ENCODE measurements at places on chromosomes 5 and 9. TPM values are rescaled to one million over a fixed set of nuclear protein-coding genes. Genes with fewer than 3 reads are reported as not detected.

The CYFIP2 gene
- 1.8 TPM for total RNA-seq

The ZFP2 gene
- total RNA-seq, result 1.8 TPM

The GOLM1 gene
- total RNA-seq, result 48.2 TPM

DNA sequence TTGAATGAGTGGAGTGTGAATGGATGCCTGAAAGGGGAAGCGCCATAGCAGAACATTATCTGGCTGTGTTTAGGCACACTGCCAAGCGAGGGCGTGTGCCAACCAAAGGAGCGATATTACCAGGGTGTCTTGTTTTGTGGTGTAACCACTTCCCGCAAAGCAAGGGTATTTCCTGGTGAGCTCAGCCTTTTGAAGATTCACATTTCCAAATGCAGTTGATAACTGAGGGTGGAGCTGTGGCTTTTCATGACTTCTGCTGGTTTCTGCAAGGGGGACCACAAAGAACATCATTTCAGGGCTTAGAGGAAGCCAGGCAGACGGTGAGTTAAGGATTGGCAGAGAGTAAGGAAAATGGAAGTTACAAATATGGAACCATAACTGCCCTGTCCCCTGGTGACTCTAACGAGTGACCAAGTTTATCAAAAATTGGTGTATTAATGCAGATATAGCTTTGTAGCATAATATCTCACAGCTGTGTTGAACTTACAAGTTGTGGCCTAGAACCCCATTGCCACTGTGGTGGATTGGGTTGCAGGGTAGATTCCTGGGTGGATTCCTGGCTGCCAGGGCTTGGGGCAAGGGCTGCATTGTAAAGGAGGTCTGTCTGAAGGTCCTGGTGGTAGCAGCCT, 71.4 kb downstream of the RALGPS1 start:
- peak; percentile 74 for DNase-seq
- no peaks in the 10 kb centered on the region for H3K36me3 ChIP-seq
- H3K4me1 ChIP-seq, result peaks cover 21% of the 10 kb centered on the region

The RFESD gene
- total RNA-seq, result 1.2 TPM

The OR1J2 gene
- total RNA-seq, result not detected

GRCh38 chr5:56449071-56449640, 216.0 kb upstream of the ANKRD55 start:
- H3K4me1 ChIP-seq, result no peaks in the 10 kb centered on the region
- DNase-seq, result no peak
- H3K4me3 ChIP-seq, result no peak overlapping the region
- H3K27me3 ChIP-seq, result no peaks in the 10 kb centered on the region
- no peaks in the 10 kb centered on the region for H3K36me3 ChIP-seq

DNA sequence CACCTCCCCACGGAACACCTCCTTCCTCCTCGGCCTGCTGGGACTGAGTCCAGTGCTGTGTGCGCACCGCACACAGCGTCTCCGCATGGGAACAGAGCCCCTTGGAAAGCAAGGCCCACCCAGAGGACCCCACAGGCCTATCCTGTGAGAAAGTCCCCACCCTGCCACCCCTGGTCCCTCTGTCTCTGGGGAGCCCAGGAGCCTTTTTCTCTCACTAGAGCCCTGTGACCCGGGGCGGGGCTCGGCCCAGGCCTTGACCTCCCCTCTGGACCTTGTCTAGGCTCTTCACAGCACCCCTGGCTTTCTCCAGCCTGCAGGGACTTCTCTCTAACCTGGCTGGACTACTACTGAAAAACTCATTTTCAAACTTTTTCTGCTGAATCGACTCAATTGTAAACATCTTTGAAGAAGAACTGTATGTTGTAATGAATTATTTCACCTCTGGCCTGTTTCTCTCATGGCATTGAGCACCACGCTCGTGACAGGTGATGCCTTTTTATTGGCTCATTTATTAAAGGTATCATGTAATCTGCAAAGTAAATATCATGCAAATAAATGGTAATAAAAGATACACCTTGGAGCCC, 89.2 kb downstream of the IRX1 start:
- no peak for DNase-seq
- no peaks in the 10 kb centered on the region for H3K36me3 ChIP-seq
- no peaks in the 10 kb centered on the region for H3K27me3 ChIP-seq
- H3K4me1 ChIP-seq, result no peaks in the 10 kb centered on the region

GRCh38 chr9:3398232-3398648, 127.6 kb downstream of the RFX3 start:
- no peaks in the 10 kb centered on the region for H3K4me1 ChIP-seq
- no peaks in the 10 kb centered on the region for H3K36me3 ChIP-seq
- H3K4me3 ChIP-seq, result no peak overlapping the region
- no peak overlapping the region for H3K27ac ChIP-seq
- no peak for DNase-seq

GRCh38 chr5:43367909-43368669, 44.1 kb downstream of the CCL28 start:
- no peak overlapping the region for H3K27ac ChIP-seq
- peak; percentile 47 for DNase-seq
- peaks cover 3% of the 10 kb centered on the region for H3K4me1 ChIP-seq
- no peaks in the 10 kb centered on the region for H3K27me3 ChIP-seq
- no peak overlapping the region for H3K4me3 ChIP-seq

GRCh38 chr5:98727686-98728085, 45.8 kb upstream of the RGMB start:
- DNase-seq, result peak; percentile 3
- H3K4me1 ChIP-seq, result no peaks in the 10 kb centered on the region
- H3K27ac ChIP-seq, result no peak overlapping the region
- H3K36me3 ChIP-seq, result no peaks in the 10 kb centered on the region
- H3K4me3 ChIP-seq, result no peak overlapping the region
- no peaks in the 10 kb centered on the region for H3K27me3 ChIP-seq

The SLC2A6 gene
- total RNA-seq, result 10.1 TPM

The GPR21 gene
- 0.65 TPM for total RNA-seq

The OTULINL gene
- not detected for total RNA-seq

DNA sequence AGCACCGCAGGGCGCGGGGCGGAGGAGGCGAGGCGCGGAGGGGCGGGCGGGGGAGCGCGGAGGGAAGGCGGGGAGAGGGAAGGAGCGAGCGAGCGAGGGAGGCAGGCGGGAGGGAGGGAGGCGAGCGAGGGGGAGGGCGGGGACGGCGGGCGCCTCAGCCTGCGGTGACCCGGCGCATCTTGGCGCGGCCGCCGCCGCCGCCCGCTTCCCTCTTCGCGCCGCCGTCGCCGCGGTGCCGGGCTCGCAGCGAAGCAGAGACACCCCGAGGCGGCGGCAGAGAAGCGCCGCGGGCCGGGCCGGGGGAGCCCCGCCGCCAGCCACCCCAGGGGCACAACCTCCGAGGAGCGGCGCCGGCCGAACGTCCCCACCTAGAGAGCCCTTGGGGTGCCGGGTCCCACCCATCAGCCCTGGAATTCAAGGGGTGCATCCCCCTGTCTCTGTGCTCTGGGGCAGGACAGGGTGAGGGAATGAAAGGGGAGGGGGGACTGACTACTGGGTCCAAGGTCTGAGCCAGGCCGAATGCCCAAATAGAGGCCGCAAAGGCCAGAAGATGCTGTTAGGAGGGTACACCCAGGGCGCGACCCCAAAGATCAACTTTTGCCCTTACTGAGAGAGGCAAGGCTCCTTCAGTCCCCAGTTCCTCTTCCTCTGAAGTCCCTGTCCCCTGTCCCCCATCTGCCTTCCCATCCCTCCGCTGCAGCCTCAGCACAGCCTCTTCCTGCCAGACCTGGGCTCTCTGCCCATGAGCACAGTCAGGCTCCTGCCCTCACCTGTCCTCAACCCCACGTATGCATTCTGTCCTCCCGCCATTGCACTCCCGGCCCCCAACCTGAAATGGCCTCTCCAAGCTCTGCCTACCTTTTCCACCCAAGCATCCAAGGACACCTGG, at the start of gene ADAMTS2:
ADAMTS2 (minus strand) TSS at position 29 of the 889 bp plus-strand sequence. CDS start 133 bp downstream, outside the sequence.
- peak within 1 kb of the TSS; percentile 85 for H3K4me3 ChIP-seq
- peak; percentile 86 for DNase-seq
- H3K27ac ChIP-seq, result peak within 1 kb of the TSS; percentile 43
- no peaks in the 10 kb centered on the region for H3K36me3 ChIP-seq
- peaks cover 14% of the 10 kb centered on the region for H3K4me1 ChIP-seq

The GABRP gene
- total RNA-seq, result not detected

The MOB3B gene
- total RNA-seq, result not detected

DNA sequence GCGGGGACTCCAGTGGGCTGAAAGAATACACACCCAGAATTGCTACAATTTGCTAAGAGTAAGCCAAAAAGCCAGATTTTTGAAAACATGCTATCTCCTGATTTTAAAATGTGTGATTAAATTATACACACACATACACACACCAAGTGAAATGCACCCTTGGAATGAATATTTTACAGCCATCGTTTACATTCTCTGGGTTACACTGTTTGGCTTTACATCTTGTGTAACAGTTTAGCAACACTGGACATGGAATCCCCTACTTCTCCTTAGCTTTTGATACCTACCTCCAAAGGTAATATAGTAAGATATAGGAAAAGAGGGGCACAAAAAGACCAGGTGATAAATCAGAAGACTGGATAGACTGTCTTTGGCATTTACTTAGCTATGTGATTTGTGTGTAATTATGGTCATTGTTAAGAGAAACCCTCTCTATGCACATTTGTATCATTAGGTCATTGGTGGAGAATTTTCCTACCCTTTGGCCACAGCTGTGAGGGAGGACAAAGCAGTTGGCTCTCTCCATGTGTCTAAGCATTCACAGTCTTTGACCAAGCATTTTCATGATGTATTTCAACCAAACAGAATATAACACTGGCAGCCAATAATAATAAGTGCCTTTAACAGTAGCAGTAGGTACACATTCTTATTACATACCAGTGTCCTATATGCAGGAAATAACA, 7.6 kb downstream of the SVEP1 start:
- H3K36me3 ChIP-seq, result peaks cover 5% of the 10 kb centered on the region
- no peak overlapping the region for H3K4me3 ChIP-seq
- no peaks in the 10 kb centered on the region for H3K27me3 ChIP-seq
- H3K27ac ChIP-seq, result no peak overlapping the region
- peaks cover 13% of the 10 kb centered on the region for H3K4me1 ChIP-seq
- DNase-seq, result peak; percentile 9

- H3K36me3 ChIP-seq, result no peaks in the 10 kb centered on the region
- peak overlapping the region; percentile 77 for H3K27ac ChIP-seq
- no peak for DNase-seq
- H3K4me3 ChIP-seq, result peak overlapping the region; percentile 59
- no peaks in the 10 kb centered on the region for H3K27me3 ChIP-seq
These were observed 19.9 kb upstream of the IER5L start for GRCh38 chr9:129197978-129198318.

The OTP gene
- total RNA-seq, result not detected

- H3K36me3 ChIP-seq, result no peaks in the 10 kb centered on the region
- peaks cover 11% of the 10 kb centered on the region for H3K27me3 ChIP-seq
- no peak overlapping the region for H3K27ac ChIP-seq
- H3K4me3 ChIP-seq, result no peak overlapping the region
- no peaks in the 10 kb centered on the region for H3K4me1 ChIP-seq
- DNase-seq, result no peak
These were observed 249.8 kb upstream of the ARRDC3 start for GRCh38 chr5:91632871-91633270.

DNA sequence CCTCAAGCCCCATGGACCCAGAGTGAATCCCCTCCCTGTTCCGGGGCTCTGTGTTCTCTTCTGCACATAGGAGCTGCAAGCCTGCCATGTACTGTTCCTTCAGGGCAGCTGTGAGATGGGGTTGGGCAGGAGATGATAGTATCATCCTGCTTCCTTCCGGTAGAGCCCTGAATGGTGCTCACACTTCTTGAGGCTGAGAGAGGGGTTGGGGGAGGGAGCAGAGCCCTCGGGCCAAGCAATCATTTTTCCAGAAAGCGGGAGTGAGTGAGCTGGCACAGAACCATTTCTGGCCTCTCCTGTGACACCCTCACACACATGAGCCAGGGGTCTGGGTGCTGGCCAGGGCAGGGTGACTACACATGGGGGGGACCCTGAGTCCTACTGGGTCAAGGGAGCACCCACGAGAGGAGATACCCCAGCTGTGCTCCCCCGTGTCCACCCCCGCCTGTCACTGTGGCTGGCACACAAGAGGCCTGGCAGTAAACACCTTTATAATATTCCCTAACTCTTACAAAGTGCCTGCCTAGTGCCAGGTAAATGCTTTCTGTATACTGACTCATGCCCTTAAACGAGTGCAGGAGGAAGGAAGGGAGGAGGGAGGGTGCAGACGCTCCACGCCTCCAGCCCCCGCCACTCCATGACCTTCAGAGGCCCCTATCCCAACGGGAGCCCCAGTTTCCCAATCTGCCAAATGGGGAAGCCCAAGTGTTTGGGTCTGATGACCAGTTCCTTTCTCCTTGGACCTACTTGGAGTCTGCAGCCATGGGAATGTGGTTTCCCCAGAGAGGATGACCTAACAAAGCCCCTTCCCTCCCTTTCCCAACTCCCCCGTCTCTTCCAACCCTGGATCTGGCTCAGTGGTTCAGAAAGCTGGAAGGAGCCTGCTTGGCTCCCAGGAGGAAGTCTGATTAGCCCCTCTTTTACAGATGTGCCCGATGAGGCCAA, 15.5 kb downstream of the AKNA start:
- H3K4me3 ChIP-seq, result no peak overlapping the region
- H3K4me1 ChIP-seq, result no peaks in the 10 kb centered on the region
- H3K27ac ChIP-seq, result no peak overlapping the region
- H3K27me3 ChIP-seq, result no peaks in the 10 kb centered on the region

- no peak for DNase-seq
- peaks cover 9% of the 10 kb centered on the region for H3K27me3 ChIP-seq
- H3K4me3 ChIP-seq, result no peak overlapping the region
- no peak overlapping the region for H3K27ac ChIP-seq
- no peaks in the 10 kb centered on the region for H3K4me1 ChIP-seq
- H3K36me3 ChIP-seq, result no peaks in the 10 kb centered on the region
These were observed 42.6 kb upstream of the MAP3K1 start for GRCh38 chr5:56772767-56773166.

GRCh38 chr9:114033397-114034103, 44.5 kb downstream of the AMBP start:
- H3K36me3 ChIP-seq, result peaks cover 4% of the 10 kb centered on the region
- H3K4me3 ChIP-seq, result no peak overlapping the region
- H3K27me3 ChIP-seq, result no peaks in the 10 kb centered on the region
- no peak overlapping the region for H3K27ac ChIP-seq
- H3K4me1 ChIP-seq, result no peaks in the 10 kb centered on the region
- DNase-seq, result no peak

DNA sequence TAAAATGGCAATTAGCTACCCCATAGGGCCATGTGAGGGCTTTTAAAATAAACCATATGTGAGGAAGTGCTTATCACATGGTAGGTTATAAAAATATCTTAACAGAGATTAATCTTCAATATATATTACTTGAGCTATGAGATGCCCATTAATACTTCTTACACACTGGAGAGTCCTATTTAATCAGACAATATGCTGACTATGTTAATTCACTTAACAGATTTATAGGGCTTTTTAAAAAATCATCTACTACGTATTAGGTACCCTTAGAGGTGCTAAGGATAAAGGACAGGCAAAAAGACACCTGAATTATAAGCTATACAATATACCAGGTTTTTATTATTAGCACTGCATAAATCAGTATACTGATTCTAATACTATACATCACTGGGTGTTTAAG, 102.6 kb downstream of the STRBP start:
- no peaks in the 10 kb centered on the region for H3K36me3 ChIP-seq
- no peaks in the 10 kb centered on the region for H3K27me3 ChIP-seq
- DNase-seq, result no peak
- no peak overlapping the region for H3K27ac ChIP-seq
- H3K4me3 ChIP-seq, result no peak overlapping the region

GRCh38 chr5:173984218-173984617, 4.8 kb upstream of the C5orf47 start:
- H3K4me3 ChIP-seq, result no peak overlapping the region
- no peaks in the 10 kb centered on the region for H3K36me3 ChIP-seq
- H3K27me3 ChIP-seq, result peaks cover 19% of the 10 kb centered on the region
- H3K4me1 ChIP-seq, result no peaks in the 10 kb centered on the region
- H3K27ac ChIP-seq, result no peak overlapping the region
- peak; percentile 32 for DNase-seq

The C9 gene
- total RNA-seq, result not detected
